ENCODE measurements at places on chromosomes 3 and 15.

DNA sequence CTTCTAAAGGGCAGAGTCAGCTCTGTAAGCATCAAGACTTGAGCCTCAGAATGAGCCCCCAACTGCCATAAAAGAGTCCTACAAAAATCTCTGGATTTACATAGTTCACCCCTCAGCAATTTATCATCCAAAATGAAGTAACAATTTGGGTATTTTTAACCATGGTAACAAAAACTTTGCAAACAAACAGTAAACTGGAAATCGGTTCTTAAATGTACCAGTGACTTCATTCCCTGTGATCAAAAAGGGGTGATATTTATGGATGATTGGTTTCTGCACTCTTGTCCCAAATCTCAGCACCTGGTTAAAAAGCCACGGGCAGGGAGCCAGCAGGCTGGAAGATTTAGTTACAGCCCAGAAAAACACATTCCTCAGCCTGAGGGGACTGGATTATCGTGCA lies 73.6 kb downstream of the TFG start:
- no peak for DNase-seq

DNA sequence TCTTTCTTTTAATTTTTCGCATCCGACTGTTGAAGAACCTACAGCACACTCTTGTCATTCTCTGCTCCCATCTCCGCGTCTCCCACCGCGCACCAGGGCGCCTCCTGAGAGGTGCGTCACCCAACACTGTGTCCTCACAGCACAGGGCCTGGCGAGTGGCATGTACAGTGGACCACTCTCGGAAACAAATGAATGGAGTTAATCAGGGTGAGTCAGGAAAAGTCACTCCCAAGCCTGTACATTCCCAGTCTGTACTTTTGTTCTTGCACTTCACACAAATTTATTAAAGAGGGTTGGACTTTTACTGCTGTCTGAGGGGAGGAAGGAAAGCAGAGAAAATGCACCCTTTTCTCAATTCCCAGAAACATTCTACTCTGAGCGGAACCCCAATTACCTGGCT lies 625 bp downstream of the COL6A6 start:
- DNase-seq = no peak

DNA sequence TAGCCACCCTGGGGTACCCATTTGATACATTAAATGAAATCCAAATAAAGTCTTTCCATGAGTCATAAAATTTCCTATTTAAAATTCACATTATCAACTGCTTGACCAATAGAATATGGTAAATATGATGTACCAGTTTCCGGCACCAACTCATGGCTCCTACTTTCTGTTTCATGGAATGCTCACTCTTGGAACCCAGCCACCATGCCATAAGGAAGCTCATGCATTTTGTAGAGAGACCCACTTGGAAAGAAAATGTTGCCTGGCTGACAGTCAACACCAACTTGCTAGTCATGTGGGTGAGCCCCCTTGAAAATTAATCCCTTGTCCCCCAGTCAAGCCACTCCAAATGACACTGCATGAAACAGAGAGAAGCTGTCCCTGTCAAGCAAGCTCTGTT lies 57.2 kb downstream of the WWTR1 start:
- no peak for DNase-seq

GRCh38 chr15:71002316-71002715 lies 109.7 kb downstream of the LRRC49 start:
- no peak for DNase-seq

GRCh38 chr3:196531418-196531817 lies 16.3 kb upstream of the SMCO1 start:
- no peak for DNase-seq

Measured in stimulated activated CD4-positive, alpha-beta T cell treated with anti-CD3 and anti-CD28 coated beads, TNF-alpha, amount 100 ng/mL, for 4 hours (primary cell).